ENCODE measurements at places on chromosomes 6 and 20.

GRCh38 chr6:11317885-11318771 lies 85.7 kb upstream of the NEDD9 start:
- DNase-seq = no peak

GRCh38 chr6:72250664-72251063 lies 364.3 kb downstream of the RIMS1 start:
- no peak for DNase-seq

- DNase-seq = no peak
Measured at GRCh38 chr6:93644611-93645010, 225.3 kb upstream of the EPHA7 start.

DNA sequence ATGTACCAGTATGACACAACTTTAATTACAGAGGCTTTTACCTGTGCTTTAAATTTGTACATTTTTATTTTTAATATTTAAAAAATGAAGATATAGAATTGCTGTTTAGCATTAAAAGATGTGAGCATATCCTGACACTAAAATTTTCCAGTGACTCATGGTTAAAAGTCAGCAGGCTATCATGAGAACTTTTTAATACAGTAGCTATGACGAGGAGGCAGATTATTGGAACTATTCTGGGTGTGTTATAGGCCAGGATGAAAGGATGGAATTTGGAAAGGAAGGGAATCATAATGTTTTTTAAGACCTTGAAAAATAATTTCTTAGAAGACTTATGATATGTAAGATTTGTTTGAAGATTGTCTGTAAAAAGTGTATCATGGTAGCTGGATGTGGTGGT lies 91.0 kb downstream of the GFRA4 start:
- DNase-seq = no peak

DNA sequence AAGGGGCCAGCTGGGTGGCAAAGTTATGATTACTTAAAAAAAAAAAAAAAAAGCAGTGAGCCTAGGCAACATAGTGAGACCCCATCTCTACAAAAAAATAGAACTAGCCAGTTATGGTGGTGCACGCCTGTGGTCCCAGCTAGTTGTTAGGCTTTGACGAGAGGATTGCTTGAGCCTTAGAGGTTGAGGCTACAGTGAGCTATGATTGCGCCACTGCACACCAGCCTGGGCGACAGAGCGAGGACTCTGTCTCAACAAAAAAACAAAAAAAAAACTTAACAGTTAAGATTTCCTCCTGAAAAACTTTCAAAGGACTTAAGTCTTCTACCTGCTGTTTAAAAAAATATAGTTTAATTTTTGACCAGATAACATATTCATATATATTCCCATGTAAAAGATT lies 2.4 kb downstream of the GTSF1L start:
- no peak for DNase-seq

DNA sequence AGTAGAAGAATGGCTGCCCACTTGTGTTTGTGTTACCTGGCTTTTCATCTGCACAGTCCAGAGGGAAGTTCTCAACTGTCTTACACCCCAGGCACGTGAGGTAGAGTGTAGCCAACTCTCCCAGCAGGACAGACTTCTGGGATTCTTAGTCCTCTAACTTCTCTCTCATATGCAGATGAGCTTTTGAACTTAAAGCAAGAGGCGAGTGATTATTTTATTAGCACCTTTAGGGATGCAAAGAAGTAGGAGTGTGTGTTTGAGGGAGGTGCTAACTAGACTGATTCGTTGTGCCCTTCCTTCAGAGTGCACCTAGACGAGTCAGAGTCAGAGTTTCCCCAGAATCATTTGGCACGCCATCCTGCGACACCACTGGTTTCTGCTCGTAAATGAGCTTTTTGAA lies 10.8 kb downstream of the CDYL start:
- DNase-seq = no peak

GRCh38 chr6:133040094-133040802 lies 200.9 kb upstream of the EYA4 start:
- no peak for DNase-seq

DNA sequence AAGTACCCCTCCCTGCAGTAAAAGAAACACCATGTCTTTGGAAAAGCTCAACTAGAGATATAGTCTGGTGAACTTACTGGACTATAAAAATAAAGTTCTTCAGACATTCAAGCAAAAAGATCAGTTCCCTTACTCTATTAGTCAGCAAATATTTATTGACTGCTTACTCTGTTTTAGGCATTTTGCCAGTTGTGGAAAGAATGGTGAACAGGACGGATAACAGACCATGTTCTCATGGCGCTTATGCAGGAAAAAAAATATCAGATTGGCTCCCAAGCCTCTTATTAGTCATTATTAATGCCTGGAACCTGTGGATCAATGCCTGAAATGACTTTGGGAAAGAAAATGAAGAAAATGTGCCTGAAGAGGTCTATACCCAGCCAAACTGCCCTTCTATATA lies 282.2 kb upstream of the EPHA7 start:
- no peak for DNase-seq

DNA sequence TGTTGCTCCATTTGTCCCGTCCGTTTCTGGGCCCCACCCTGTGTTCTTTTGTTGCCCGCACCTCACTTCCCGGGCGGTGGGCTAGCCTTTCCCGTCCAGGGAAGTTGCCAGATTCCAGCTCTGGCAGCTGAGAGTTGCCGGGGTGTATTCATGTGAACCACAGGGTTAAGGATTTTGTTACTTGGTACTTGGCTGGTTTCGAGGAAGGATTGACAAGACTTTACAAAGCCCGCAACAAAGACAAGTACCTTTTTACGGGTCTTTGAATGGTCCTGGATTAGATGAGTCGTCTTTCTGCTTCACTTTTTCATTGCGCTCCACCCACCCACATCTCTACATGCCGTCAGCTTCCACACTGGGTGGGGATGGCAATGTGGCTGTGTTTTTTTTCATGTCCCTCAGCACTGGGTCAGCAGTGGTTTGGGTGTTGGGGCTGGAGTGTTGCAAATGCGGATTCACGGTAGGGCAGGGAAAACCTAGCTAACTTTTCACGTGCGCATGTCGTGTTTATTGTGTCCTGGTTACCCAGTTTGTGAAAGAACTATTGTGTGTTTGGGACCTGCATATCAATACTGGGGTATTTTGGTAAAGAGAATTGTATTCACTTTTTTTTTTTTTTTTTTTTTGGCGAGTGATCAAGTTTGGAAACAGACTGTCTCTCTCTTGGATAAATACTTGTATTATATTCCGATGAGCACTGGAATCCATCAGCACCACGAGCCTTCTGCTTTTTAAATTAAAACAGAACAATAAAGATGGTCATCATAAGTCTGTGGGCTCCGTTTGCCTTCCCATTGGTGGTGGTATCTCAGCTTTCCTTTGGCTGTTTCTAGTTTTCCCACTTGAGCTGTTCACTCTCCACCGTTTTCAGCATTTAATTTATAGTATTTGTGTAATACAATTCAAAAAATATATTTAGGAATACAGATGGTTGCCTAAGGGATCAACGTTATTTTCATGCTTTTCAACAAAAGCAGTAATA lies 1.2 kb downstream of the DUSP22 start:
- no peak for DNase-seq

- DNase-seq = no peak
Measured at GRCh38 chr6:116027801-116028200, 32.9 kb downstream of the FRK start.

- no peak for DNase-seq
Measured at GRCh38 chr6:138785980-138786379, 9.9 kb upstream of the ECT2L start.

DNA sequence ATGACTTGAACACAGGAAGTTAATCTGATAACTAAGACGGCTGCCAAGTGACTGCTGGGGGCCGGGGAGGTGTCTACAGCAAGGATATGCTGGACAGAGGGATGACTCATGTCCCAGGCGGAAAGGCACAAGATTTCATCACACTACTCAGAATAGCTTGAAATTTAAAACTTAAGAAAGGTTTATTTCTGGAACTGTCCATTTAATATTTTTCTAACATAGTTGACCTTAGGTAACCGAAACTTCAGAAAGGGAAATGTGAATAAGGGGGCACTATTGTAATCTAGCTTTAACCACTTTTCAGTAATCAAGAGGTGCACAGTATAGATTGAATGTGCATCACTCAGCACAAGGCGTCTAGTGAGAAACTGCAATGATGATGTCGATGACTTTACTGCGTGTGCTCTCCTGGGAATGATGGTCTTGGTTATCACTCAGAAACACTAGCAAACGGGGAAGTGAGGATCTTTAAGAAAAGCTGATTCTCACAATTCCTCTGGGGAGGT lies 171.5 kb downstream of the QKI start:
- DNase-seq = no peak

- no peak for DNase-seq
Measured at GRCh38 chr6:118187568-118188164, 280.6 kb downstream of the SLC35F1 start.

- no peak for DNase-seq
Measured at GRCh38 chr6:68333442-68333841, 301.6 kb upstream of the ADGRB3 start.

- DNase-seq = no peak
Measured at GRCh38 chr6:14751645-14752175, 494.2 kb upstream of the JARID2 start.

DNA sequence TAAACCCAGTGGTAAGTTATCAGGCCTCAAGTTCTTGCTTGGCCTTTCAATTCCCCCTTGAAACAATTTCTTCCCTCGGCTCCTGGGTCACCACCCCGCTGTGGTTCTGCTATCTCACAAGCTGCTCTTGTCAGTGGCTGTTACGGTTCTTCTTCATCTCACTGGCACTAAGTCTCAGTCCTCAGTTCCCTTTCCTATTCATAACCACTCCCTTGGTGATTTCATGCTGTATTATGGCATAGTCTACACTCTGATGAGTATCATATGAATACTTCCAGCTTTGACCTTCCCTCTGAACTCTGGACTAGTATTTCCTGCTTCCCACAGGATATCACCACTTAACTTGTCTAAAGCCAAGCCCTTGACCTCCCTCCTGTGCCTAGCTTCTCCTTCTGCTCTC lies 7.9 kb downstream of the TAAR1 start:
- DNase-seq = no peak

DNA sequence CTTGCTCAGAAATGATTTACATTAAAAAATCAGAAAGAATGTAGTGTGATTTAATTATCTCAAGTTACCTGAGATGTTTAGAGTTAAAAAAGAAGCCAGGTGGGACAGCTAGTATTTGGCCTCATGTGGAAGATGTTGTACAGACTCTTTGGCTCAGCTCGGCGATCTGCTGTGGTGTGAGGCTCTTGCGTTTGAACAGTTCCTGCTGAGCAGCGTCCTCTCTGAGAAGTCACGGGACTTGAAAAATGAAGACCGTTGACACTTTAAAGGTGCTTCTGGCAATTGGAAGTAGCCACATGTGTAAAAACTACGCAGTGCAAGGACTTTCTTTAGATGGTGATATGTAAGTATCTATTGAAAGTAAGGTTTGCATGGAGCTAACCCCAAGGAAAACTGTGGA lies 169.0 kb downstream of the BACH2 start:
- no peak for DNase-seq

- no peak for DNase-seq
Measured at GRCh38 chr6:14968056-14968637, 277.7 kb upstream of the JARID2 start.
